Muscle of back (tissue), 13 donors: ENCODE measurements at places on chromosomes 12 and 14. TPM values are rescaled to one million over a fixed set of nuclear protein-coding genes. Genes with fewer than 3 reads are reported as not detected.

SIX6 gene
- not detected for polyA plus RNA-seq

DNA sequence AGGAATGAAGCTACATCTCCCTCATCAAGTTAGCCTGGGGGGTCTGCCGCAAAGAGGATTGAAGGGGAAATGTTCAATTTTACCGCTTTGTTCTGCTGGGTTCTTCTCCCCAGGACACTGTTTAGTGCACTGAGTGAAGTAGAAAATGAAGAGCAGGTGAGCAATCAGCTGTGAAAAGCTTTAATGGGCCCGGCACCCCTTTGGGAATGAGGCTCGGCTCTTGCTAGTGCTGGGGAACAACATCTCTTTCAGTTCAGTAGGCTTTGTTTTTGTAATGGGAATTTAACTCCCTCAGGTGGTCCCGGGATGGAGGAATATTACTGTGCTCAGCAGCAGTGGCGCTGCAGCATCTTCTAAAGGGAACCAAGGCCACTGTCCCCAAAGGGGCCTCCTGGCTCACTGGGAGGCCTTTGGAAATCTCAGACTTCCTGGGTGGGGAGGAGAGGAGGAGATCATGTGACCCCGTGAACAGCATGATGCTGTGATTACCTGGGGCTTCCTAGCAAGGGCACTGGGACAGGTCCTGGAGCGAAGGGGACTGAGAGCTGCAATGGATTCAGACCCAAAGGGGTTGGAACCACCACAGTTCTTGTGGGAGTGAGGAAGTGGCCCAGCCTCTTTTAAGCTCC, 85.2 kb upstream of the MAX start:
- no peak for DNase-seq

DNA sequence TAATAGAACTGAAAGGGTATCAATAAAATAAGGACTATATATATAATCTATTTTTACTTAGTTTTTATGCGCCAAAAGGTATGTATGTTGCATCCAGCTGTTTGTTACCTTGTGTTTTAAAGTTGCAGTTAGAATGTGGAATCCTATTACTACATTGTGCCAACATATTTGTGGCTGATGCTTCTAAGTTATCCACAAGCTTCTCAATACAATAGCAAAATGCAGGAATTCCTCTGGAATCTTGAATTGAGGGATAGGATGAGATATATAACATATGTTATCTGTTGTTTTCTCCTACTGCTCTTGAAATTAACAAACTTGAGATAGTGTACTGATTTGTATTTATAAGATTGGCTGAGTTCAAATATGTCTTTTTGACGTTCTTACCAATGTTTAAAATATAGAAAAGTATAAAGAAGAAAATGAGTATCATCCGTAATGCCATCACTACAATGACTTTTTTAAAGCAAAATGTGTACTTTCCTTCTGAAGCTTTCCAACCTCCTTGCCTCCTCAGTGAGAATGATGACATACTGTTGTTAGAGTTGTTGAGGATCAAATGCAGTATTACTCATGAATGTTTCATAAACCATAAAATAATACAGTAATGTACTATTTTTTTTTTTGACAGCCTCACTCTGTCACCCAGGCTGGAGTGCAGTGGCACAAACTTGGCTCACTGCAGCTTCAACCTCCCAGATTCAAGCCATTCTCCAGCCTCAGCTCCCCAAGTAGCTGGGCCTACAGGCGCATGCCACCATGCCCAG, 6.6 kb downstream of the RAP1B start:
- no peak for DNase-seq

A2M gene
- 252 TPM for polyA plus RNA-seq

GRCh38 chr14:53874704-53875103, 81.9 kb downstream of the BMP4 start:
- DNase-seq = no peak

DNA sequence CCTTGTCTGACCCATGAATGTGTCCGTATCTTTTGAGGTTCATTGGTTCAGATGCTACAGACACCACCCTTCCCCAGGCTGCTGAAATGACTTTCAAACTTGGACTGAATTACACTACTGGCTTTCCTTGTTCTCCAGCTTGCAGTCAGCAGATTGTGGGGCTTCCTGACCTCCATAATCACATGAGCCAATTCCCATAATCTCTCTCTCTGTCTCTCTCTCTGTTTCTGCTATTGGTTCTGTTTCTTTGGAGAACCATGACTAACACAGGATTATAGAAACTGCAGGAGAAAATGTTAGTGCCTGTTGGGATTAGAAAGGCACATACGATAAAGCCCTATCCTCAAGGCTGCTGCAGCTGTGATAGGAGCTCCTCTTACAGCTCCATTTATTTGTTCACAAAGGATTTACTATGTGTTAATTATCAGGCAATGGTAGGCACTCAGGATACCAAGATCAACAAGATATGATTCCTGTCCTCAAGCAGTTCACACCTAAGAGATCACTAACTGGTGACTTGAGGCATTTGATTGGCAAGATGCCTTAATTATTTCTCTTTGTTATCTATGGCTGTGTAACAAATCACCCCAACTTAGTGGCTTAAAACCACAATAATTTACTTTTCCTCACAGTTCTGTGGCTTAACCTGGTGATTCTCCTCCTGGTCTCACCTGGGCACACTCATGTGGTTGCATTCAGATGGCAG, 10.2 kb upstream of the NYNRIN start:
- DNase-seq = no peak

GRCh38 chr14:51079489-51079888, 15.4 kb downstream of the TRIM9 start:
- no peak for DNase-seq

GRCh38 chr12:3655328-3655900, 97.5 kb downstream of the CRACR2A start:
- no peak for DNase-seq

CCDC177 gene
- polyA plus RNA-seq = not detected

- no peak for DNase-seq
Measured at GRCh38 chr14:52900731-52901130, 50.1 kb downstream of the FERMT2 start.

- DNase-seq = no peak
Measured at GRCh38 chr14:93909429-93910128, 17.6 kb upstream of the FAM181A start.

- no peak for DNase-seq
Measured at GRCh38 chr14:33271891-33272290, 333.2 kb downstream of the NPAS3 start.

- DNase-seq = no peak
Measured at GRCh38 chr12:56688846-56689109, 694 bp upstream of the PTGES3 start.

DNA sequence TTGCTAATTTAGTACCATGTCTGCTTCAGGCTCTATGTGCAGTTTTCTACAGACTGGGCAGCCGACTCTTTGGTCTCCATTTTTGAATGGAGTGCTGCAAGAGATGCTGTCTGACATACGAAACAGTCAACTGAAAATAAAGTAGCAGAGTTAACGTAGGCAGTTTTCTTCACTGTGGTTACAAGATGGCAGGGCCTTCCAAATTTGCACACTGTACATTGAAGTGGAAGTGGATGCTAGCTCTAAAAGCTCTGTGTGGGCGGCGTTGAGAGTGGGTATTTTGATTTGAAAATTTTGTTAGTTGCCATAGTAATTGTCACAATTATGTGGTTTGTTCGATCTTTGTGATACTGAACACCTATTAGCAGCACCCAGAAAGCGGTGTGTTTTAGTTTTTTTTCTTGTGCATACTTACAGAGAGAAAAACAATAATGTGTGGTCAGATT, 154.9 kb upstream of the ATP2B1 start:
- DNase-seq = no peak

DNA sequence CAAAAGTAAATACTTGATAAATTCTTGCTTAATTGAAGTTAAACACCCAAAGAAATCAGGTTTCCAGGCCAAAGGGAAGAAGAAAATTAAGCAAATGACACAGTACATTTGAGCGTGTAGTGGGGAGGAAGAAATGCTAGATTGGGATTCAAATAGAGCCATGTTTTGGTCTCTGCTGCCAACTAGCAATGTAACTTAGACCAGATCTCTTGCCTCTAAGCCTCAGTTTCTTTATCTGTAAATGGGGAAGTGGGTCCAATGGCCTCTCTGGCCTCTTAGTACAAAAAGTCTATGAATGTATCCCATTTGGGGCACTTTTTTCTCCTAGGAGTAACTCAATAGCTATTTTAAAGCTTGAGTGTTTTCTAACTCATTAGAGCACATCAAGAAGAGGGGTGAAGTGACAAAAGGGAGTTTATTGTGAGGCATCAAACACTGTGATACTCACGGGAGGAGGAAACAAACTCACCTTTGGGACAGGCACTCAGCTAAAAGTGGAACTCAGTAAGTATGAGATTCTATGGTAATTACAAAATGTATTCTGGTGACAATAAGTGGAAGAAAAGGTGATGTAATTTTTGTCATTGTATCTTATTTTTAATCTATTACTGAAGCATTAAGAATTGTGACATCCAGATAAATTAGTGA, 55.8 kb downstream of the DAD1 start:
- DNase-seq = no peak

CLEC7A gene
- polyA plus RNA-seq = 4.2 TPM

ADGRD1 gene
- polyA plus RNA-seq = 11.1 TPM

DNA sequence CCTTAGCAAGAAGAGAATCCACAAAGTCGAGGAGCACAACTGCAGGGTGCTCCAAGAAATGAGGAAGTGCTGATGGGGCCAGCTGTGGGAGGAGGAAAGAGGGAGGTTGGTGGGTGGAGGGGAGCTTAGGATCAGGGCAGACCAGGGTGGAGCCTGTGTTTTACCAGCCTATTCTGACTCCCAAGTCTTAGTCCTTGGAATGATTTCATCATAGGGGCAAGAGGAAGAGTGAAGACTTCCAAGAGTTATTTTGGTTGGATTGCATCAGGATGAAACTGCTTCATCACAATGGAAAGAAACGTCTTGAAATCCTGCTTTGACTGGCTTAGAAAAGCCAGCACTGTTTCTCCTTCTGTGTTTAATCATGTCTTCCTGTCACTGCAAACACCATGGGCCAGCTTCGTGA, 194.0 kb downstream of the DPF3 start:
- DNase-seq = no peak

KRT73 gene
- polyA plus RNA-seq = not detected

SSPN gene
- polyA plus RNA-seq = 131 TPM

DNA sequence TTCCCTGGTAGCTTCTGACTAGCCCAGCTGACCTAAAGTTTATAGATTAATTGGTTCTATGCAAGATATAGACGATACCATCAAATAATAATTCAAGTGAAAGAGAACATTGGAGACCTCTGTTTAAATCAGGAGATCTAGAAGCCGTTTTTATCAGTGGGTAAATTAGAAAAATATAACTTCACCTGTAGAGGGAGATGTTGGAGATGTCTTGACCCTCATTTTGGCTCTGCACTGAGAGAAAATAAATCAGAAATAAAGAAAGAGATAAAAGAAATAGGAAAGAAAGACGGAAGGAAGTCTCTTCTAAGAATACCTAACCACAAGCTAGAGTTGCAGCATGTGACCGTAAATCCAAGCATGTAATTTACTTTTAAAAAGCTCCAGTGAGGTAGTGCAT, 684.5 kb downstream of the C12orf50 start:
- no peak for DNase-seq

DNA sequence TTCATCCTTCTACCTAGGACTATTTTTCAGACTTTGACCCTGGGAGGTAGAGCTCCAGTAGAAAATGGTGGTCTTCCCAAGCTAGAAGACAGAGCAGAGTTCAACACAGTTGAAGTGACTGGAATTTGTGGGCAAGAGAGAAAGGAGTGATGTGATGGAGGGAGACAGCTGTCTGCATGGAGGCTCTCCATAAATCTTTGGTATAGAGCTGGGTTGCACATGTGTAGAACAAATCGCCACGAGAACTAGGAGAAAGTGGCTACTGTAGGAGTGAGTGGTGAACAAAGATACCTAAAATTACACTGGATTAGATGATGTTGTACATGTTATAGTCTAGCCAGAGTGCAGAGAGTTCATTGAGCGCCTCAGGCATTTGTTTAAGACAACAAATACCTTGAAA, 14.5 kb downstream of the GPR135 start:
- peak; percentile 21 for DNase-seq

GRCh38 chr12:66149702-66150398, 19.3 kb upstream of the LLPH start:
- DNase-seq = no peak

- no peak for DNase-seq
Measured at GRCh38 chr12:62767496-62767895, 167.5 kb downstream of the PPM1H start.

- DNase-seq = no peak
Measured at GRCh38 chr12:6843118-6843902, 2.6 kb downstream of the GNB3 start.

GRCh38 chr14:58574623-58575022, 63.1 kb upstream of the DACT1 start:
- DNase-seq = no peak

OR2AP1 gene
- not detected for polyA plus RNA-seq

GRCh38 chr12:13375583-13376345, 179.2 kb downstream of the EMP1 start:
- DNase-seq = no peak

DNA sequence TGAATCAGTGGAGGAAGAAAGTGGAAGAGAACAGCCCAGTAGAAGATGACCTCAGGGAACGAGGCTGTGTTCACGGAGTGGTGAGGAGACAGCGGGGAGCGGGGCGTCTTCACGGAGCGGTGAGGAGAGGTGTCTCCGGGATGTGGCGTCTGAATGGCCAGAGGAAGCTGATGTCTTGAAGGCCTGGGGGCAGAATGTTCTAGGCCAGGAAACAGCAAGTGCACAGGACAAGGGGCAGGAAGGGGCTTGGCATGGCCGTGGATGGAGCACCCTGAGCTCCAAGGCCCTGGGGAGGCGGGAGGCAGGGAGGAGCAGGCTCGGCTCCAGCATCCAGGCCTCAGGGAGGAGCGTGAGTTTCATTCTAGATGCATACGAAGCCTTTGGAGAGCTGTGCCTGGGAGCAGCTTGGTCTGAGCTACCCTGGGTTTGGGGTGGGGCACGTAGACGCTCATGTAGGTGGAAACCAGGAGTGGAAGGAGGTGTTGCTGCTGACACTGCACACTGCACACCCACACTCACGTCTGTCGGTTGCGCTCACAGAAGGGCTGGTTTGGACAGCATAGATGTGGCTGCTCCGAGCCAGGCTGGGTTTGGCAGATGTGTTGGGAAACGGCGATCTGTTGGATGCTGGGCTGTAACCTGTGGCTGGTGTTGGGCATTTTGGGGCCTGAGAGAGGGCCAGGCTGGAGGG, 131.6 kb downstream of the ADGRD1 start:
- DNase-seq = no peak

OVCH1 gene
- 0.13 TPM for polyA plus RNA-seq

DNA sequence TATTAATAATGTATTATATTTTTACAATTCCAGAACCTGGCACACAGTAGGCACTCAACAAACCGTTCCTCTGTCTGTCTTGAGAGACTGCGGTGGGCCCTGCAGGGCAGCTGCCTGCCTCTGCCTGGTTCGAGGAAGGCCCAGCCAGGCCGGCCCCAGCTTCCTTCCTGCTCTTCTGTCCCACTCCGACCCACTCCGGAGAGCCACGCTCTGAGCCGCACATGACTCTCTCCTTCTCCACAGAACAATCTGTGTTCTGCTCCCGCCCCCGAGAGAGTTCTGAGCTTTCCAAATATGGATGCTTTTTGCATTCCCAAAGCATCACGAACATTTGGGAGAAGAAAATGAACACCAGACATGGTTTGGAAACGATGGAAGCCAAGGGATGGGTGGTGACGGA, 57.3 kb downstream of the TTC7B start:
- peak; percentile 36 for DNase-seq

- no peak for DNase-seq
Measured at GRCh38 chr12:47740606-47741339, 15.5 kb upstream of the ENDOU start.
